ENCODE measurements at places on chromosomes 6 and 20.

GRCh38 chr20:62202083-62202395, 18.0 kb downstream of the HRH3 start:
- no peak for DNase-seq

DNA sequence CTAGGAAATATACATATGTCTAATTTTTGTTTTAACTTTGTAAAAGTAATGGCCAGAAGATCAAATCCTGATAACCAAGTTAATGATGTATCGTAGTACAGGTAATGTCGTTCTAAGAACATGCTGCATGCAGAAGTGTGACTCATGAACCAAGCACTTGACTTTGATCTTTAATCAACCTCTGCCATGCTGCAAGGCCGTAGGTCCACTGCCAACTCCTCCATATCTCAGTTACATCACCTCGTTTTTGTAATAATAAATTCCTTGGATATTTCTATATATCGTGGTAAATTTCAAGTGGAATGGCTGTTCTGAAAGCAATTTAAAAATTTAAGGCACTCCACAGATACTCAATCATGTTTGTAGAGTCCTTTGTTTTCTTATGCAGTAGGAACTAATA, 771.7 kb downstream of the EPHA7 start:
- no peak for DNase-seq

DNA sequence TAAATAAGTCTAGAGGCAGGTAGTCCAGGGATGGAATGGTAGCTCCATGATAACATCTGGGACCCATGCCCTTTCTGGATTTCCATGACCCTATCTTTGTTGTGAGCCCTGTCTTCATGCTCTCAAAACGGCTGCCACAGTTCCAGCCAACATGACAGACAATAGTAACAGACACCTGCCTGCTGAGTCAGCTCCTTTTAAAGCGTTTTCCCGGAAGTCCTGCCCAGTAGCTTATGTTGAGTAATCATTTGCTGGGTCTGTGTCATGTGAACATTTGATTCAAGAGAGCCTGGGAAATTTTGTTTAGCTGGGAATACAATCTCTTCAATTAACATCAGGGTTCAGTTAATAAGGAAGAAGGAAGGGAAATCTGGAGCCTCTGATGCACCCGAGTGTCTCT, 262.2 kb upstream of the SULF2 start:
- DNase-seq, result no peak

DNA sequence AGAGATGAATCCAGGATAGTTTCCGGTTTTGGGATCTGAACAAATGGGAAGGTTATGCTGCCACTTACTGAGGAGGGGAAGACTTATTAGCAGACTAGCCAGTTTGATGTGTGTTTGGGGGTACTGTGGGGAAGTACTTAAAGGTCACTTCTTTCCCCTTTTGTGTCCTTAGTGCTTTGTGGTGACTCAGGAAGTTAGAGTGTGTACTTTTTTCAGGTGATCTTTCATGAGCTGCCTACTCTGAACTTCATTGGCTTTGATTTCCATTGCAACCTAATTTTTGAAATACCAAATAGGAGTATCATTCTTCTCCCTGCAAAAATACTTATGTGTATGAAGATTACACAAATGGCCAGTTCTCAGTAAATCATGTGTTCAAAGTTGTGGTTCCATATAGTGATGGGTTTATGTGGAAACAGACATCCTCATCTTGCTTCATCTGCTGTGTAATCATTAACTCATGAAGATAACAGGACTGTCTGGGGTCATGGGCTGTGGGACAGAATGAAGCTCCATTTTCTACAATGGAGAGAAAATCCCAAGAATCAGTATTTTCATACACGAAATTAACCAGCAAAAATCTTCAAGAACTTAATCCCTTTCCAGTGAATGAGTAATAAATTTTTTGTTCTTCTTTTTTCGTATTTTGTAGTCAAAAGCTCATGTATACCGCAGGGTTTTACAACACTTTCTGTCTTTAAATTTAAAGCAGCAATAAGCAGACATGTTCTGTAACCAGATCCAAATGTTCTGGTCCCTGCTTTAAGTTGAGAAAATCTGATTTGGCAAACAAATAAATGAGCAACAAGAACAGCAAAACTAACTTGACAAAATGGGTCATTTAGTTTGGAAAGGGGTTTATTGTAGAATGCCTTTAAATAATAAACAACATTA, 272.2 kb upstream of the FLRT3 start:
- DNase-seq, result no peak

GRCh38 chr20:3613821-3614440, 49.3 kb downstream of the GFRA4 start:
- no peak for DNase-seq

GRCh38 chr6:39197521-39197920, 31.8 kb downstream of the KCNK5 start:
- no peak for DNase-seq

- DNase-seq, result no peak
Observed at GRCh38 chr6:41071501-41071922, 644 bp downstream of the OARD1 start.

- no peak for DNase-seq
Observed at GRCh38 chr6:51857134-51857533, 230.3 kb downstream of the PKHD1 start.

GRCh38 chr6:18513253-18513798, 126.2 kb downstream of the RNF144B start:
- no peak for DNase-seq

DNA sequence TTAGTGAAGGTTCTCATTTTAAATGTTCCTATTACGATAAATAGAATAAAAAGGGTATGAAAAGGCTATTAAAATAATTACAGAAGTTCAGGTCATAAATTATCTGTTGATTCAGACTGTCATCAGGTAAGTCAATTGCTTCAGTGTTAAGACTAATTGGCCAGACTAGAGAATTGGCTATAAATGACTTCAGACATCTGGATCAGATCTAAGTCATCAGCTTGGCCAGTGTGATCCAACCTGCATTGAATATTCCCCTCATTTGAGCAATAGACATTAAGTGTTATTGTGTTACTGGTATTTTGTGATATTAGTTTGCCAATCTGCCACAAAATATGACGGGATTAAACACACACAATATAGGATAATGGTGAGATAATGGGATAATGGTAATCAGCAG, 377.6 kb upstream of the CITED2 start:
- no peak for DNase-seq

DNA sequence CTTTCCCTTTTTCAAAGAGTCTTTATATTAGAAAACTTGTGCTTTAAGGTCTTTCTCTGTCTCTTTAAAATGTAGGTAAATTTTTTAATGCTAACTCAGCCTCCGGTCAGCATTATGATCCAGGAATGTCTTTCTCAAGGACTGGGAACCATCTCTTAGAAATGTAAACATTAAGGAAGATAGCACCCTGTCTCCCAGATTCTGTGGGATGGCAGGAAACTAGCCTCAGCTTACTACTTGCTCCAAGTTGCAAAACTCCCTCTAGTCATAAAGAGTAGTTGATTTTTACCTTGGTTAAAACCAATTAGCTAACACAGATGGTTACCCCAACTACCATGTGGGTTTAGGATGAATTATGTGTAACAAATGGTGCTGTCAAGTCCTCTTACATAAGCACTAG, 4.7 kb upstream of the TAAR1 start:
- DNase-seq, result no peak

- peak; percentile 21 for DNase-seq
Observed at GRCh38 chr20:51660672-51661608, 107.2 kb downstream of the ATP9A start.

All from activated CD4-positive, alpha-beta memory T cell treated with anti-CD3 and anti-CD28 coated beads for 36 hours (primary cell).